ENCODE measurements at places on chromosomes 3 and 15.

DNA sequence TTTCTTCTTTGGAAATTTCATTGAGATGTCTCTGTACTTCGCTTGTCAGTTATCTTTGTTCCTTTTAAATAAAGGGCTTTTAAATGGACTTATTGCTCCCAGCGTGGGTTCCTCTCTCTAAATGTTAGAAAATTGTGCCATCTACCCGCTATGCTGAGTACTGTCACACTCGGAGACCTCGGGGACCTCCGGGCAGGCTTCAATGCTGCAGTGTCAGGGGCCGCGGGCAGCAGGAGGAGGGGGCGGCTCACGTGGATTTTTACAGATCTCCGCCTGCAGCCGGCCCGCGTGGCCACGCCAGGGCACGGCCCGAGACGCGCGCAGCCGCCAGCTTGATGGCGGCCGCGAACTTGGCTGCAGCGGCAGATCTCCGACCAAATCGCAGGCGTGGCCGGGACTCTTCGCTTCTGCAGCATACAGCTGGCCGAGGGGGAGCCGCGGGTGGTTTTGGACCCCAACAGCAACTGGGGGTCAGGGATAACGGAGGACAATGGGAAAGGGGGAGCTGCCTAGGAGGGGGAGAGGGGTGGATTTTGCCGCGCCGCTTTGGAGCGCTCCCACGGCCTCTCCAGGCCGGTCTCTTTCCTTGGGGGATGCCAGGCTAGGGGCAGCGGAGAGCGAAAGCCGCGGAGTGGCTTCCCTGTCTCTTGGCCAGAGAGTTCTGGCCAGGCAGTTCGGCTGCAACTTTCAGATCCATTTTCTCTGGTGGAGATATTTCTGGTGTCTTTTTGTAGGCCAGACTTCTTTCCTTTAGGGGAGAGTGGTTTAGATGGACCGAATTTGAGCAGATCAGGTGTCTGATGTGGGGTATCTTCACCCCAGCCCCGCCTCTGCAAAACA lies 15.3 kb downstream of the NR2F2 start:
- DNase-seq, result peak; percentile 54

DNA sequence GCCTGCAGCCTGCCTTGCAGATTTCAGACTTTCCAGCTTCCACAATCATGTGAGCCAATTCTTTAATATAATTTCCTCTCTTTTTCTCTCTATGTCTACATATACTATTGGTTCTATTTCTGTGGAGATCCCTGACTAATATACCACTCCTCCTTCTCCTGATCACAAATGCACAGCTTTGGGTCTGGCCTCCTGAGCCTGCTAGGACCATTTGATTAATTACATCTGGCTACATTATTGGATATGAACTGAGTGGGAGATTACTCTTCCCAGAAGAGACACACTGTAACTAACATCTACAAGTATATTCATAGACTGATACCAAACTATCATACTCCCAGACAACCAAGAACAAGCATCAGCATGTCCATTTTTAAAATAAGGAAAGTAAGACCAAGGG lies 188.9 kb upstream of the LMCD1 start:
- no peak for DNase-seq

DNA sequence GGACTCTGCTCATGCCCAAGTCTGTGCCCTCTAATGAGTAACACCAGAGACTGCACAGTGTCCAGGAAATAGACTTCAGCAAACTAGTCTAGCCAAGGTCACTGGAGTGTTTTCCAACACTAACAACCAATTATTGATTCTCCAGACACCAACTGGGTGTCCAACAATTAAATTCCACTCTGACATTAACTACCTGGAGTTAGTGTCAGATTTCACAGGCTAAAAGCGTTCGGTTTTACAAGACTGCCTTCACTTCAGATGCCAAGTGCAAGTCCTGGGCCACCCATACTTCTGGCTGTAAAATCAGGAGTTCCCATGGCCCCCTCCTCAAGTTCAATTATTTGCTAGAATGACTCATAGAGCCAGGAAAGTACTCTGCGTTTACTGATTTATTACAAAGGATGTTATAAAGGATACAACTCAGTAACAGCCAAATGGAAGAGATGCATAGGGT lies 20.8 kb upstream of the CFAP161 start:
- DNase-seq, result no peak

DNA sequence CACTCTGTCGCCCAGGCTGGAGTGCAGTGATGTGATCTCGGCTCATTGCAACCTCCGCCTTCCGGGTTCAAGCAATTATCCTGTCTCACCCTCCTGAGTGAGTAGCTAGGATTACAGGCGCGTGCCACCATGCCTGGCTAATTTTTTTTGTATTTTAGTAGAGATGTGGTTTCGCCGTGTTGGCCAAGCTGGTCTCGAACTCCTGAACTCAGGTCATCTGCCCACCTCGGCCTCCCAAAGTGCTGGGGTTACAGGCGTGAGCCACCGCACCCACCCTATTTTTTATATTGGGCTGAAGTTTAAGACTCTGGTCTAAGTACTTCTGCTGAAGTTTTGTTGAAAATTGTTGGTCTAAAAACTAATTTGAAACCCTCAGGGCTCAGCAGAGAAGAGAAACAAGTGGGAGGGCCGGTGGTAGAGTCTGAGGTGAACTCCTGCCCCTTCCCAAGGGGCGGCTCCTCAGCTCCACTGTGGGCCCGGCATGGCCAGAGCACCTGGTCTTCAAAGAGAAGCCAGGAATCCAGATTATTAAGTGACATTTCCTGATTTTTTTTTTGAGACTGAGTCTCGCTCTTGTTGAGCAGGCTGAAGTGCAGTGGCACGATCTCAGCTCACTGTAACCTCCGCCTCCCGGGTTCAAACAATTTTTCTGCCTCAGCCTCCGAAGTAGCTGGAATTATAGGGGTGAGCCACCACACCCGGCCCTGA lies 4.0 kb downstream of the HDAC11 start:
- DNase-seq, result no peak

DNA sequence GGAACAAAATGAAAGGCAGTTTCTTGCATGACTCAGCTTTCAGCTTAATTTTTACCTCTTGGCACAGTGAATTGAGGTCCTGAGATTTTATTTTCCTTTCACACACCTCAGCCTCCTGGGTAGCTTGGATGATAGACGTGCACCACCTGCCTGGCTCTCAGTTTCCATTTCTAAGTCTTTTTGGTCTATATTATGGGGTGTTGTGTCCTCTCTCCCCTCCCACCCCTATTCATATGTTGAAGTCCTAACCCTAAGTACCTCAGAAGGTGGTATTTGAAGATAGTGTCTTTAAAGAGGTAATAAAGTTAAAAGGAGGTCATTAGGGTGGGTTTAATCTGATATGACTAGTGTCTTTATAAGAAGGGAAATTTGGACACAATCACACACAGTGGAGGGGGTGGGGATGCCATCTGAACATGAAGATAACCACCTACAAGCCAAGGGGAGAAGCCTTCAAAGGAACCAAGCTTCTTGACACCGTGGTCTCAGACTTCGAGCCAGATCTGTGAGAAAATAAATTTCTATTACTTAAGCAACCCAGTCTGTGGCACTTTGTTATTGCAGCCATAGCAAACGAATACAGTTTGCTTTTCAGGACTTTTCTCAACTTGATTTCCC lies 85.2 kb downstream of the STRIT1 start:
- no peak for DNase-seq

DNA sequence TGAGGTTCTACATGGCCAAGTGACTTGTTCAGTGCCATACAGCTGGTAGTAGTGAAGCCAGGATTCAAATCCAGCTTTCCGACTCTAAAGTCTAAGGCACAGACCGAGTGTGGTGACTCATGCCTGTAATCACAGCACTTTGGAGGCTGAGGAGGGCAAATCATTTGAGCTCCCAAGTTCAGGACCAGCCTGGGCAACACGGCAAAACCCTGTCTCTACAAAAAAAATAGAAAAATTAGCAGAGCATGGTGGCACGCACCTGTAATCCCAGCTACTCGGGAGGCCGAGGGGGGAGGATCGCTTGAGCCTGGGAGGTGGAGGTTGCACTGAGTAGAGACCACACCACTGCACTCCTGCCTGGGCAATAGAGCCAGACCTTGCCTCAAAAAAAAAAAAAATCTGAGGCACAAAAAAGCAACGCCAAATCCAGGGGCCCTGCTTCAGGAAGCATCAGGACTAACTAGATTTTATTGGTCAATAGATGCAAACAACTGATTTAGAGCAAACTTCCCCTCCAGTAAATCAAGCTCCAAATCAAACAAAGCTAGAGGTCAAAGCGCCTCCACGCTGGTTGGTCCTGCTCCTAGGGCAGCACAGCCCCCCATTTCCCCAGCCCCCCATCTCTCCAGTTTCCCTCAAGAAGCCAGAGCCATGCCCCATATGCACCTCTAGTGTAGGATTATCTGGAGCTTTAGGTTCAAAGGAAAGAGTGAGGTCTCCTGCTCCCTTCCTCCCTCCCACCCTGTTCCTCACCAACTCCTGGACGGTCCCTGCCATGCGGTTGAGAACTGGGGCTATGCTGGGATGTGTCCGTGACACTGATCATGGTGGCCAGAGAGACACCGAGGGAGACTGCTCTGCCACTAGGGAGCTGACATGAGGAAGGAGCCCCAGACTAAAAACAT lies 2.9 kb upstream of the TNK2 start:
- no peak for DNase-seq

- DNase-seq, result peak; percentile 38
Observed at GRCh38 chr3:123028233-123028828, 768 bp upstream of the SEMA5B start.

GRCh38 chr15:33956397-33956796 lies 11.9 kb upstream of the CHRM5 start:
- DNase-seq, result no peak

DNA sequence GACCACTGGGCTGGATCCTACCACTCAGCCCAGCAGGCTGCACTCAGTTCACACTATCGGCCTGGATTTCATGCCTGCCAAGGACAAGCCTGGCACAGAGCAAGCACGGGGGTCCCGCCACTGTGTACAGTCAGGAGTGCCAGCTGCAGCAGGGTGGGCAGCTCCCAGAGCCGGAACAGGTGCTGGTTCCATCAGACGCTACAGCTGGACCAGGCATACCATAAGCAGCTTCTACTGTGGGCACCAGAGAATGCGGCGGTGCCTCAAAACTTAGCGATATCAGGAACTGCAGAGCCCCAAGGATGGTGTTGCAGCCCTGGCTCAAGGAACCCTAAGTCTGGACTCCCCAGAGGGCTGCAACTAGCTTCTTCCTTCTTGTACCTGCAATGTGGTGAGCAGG lies 124.8 kb downstream of the BCHE start:
- DNase-seq, result no peak

DNA sequence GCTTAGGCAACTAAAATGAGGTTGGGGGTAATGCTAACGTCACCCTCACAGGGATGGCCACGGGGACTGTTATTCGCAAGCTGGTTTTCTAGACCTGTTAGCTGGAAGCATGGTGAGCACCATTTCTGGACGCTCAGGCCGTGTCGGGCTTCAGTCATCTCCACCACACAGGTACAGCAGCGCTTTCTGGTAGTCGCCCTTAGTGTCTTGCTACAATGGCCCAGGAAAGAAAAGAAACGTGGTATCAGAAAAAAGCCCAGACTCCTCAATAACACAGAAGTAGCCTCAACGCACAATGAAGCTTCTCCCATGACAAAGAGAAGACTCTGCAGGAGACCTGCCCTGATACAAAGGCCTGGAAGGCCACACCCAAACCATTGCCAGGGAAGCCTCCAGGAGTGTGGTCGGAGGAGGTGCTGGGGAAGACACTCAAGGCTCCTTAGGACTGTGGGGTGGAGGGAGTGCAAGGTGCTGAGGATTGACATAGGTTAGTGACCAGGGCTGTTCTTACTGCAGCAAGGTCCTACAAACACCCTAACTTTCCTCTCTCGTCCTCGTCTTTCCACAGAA lies 50.2 kb downstream of the ANXA2 start:
- no peak for DNase-seq

GRCh38 chr3:47954567-47954966 lies 61.6 kb downstream of the MAP4 start:
- DNase-seq, result no peak

DNA sequence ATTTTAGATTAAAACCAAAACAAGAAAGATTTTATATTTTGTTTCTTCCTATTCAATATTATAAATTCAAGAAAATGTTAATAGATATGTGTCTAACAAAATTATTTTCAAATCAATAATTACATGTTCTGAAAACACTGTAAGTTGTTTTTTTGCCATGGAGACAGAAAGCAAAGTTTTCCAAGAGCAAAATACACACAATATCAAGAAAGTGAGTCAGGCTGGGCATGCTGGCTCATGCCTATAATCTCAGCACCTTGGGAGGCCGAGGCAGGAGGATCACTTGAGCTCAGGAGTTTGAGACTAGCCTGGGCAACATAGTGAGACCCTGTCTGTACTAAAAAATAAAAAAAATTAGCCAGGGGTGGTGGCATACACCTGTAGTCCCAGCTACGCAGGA lies 71.7 kb downstream of the TTC23 start:
- DNase-seq, result no peak

Measured in GM12892 (cell line).